Hippocampal formation (tissue), 2 donors: ENCODE measurements at places on chromosomes 7 and 10.

- no peak for DNase-seq
These were observed 176.9 kb downstream of the LRRC4 start for GRCh38 chr7:127854383-127854782.

DNA sequence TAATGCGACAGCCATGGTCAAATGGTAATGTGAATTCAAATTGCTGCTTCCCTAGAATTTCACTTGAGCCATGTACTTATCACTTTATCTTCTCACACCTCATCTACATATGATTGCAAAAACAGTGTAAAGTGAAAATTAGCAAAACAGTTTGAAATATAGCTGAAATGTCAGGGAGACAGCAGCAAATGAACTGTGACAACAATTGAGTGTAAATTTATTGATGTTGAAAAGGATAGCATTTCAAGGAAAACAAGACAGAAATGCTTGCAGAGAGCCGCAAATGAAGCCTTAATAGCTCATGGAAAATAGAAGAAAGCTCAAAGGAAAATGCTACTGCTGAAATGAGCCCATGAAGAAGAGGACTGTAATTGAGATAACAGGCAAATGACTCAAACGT, 516.2 kb upstream of the POT1 start:
- no peak for DNase-seq

DNA sequence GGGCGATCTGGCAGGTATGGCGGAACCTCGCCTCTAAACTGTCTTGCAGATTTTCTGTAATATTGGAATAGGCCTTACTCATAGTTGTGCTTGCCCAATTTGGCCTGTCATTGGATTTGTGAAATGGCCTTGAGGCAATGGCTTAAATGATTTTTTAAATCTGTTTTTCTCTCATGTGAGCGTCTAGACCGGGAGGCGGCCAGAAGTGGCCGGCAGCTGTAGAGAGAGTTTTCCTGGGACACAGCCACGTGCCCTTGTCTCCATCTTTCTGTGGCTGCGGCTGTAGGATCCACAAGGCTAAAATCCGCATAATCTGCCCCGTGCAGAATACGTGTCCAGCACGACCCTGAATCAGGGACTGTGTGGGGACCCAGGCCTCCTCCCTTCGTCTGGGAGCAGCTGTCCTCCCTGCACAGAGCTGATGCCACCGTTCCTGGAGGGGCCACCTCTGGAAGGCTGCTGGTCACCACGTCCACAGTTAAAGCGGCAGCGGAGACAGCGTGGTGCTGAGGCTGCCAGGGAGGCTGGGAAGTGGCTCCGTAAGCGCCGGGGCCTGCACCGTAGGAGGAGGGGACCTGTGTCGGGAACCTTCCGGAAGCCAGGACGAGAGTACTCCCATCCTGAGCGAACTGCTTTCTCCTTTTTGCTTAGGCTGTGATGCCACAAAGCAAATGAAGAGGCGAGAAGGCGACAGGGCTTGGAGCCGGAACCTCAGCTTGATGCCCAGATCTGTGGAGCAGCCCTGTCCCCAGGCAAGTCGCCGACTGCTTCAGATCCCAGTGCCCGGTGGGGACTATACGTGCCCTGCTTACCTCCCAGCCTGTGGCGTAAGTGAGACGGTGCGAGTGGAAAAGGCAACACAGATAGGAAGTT, 99.8 kb downstream of the DYNC2I1 start:
- no peak for DNase-seq

- no peak for DNase-seq
These were observed 44.6 kb upstream of the C1QL3 start for GRCh38 chr10:16566202-16566805.

- DNase-seq, result no peak
These were observed 42.3 kb upstream of the FOXI2 start for GRCh38 chr10:127694580-127695193.

- no peak for DNase-seq
These were observed 23.7 kb downstream of the TSPAN14 start for GRCh38 chr10:80477813-80478212.

DNA sequence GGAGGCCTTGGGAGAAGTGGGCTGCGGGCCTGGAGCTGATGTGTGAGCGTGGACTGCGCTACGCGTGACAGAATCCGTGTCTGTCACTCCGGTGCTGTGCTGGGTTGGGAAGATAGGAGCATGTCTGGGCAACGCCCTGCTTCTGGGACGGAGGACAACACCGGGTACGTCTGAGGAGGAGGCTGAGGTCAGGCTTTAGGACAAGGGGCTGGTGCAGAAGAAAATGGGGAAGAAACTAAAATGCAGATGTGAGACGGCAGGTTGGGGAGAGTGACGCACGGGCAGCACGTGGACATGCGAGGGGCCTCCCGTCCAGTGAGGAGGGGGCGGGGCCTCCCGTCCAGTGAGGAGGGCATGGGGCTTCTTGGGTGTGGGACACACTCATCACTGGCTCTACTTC, 207.4 kb downstream of the DNAJB6 start:
- DNase-seq, result no peak

GRCh38 chr7:157540020-157540419, 203.2 kb downstream of the DNAJB6 start:
- no peak for DNase-seq

DNA sequence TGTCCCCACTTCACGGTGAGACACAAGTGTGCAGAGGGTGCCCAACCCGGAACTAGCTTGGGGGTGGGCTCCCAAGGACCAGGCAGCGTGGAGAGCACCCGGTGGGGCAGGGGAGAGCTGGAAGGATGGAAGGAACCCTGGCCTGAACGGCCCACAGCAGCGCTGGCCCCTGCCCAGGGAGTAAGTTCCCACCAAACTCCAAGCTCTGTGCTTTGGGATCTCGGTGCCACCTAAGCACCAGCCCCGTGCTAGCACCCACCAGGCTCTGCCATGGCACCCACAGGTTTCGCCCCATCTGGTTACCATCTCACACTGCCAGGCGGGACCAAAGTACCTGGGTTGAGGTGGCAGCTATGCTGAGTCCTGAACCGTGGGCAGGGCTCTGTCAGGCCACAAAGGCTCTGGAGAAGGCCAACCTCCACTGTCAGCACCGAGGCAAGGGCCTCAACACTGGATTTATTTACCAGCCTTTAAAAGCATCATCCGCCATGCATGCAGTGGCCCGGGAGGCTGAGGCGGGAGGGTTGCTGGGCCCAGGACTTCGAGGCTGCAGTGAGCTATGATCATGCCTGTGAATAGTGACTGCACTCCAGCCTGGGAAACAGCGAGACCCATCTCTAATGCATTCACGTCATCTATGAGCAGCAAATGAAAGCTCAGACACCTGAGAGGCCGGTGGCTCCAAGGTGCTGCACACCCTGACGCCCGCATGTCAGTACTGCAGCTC, 16.0 kb downstream of the GPER1 start:
- no peak for DNase-seq

DNA sequence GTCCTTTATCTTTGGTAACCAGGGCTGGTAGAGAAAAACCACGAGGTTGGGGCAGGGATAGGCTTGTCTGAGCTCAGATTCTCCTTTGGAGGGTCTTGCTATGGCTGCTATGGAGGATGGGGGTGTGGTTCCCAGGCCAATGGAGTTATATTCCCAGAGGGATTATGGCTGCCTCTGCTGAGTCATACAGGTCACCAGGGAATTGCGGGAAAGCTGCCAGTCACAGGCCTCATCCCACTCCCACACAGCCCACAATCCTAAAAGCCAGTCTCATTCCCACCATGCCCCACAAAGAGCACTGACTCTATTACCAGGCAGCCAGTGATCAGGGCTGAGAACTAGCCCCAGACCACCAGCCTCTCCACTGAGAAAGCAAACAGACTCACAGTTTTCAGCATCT, 316.6 kb upstream of the TMEM229A start:
- no peak for DNase-seq

GRCh38 chr10:112487964-112488363, 40.9 kb downstream of the VTI1A start:
- no peak for DNase-seq

GRCh38 chr10:26235761-26236160, 19.2 kb downstream of the GAD2 start:
- no peak for DNase-seq

GRCh38 chr7:88455696-88456095, 149.0 kb upstream of the STEAP4 start:
- no peak for DNase-seq

- no peak for DNase-seq
These were observed 249.8 kb downstream of the ARHGAP12 start for GRCh38 chr10:31678575-31679516.

DNA sequence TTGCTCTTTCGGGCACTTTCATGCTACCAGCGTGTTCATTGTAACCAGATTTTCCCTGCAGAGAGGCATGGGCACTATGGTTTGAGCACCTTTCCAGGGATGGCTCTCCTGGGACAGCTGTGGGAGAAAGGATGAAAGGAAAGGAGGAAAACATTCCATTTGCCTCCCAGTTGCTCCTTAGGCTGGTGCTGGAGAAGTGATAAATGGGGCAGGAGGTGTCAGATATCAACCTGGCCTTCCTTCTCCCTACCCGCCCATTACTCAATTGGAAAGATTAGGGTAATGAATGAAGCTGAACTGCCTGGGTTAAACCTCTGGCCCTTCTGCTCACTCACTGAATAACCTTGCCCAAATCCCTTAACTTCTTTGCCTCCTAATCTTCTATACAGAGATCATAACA, 228.4 kb downstream of the PLXNA4 start:
- DNase-seq, result no peak
